T-cell (primary cell): ENCODE measurements at places on chromosomes 16 and 17. TPM values are rescaled to one million over a fixed set of nuclear protein-coding genes. Genes with fewer than 3 reads are reported as not detected.

Gene GOSR1
- total RNA-seq, result 50.4 TPM

Gene AIPL1
- not detected for total RNA-seq

Gene NXPH3
- not detected for total RNA-seq

Gene SLC13A2
- not detected for total RNA-seq

Gene KRT23
- not detected for total RNA-seq

Gene CD19
- total RNA-seq, result 0.82 TPM

Gene PRR15L
- total RNA-seq, result 0.18 TPM

Gene ARHGAP44
- 0.38 TPM for total RNA-seq

Gene SEPTIN1
- 259 TPM for total RNA-seq

Gene BAIAP3
- total RNA-seq, result 12.8 TPM

Gene FBXO39
- 0.26 TPM for total RNA-seq

Gene ICAM2
- total RNA-seq, result 69.6 TPM

Gene CA10
- total RNA-seq, result not detected

Gene FOXO3B
- total RNA-seq, result 8.6 TPM

Gene INCA1
- not detected for total RNA-seq

Gene NFATC2IP
- total RNA-seq, result 78.5 TPM

Gene NUPR1
- total RNA-seq, result 0.70 TPM

Gene CACNG3
- total RNA-seq, result not detected

Gene BORCS6
- total RNA-seq, result 9.1 TPM

Gene CLEC10A
- not detected for total RNA-seq

Gene SPIRE2
- 0.44 TPM for total RNA-seq

Gene CTRB1
- total RNA-seq, result 6.1 TPM

Gene SCO1
- total RNA-seq, result 32.9 TPM

Gene HS3ST3A1
- total RNA-seq, result not detected

Gene KRT33B
- total RNA-seq, result not detected

Gene LRRC36
- not detected for total RNA-seq

Gene KRTAP2-3
- not detected for total RNA-seq

Gene CACNA1G
- total RNA-seq, result not detected

Gene MT1M
- total RNA-seq, result not detected

Gene TLCD3B
- total RNA-seq, result 0.32 TPM

Gene THAP11
- total RNA-seq, result 37.9 TPM
